ENCODE measurements at places on chromosomes 5 and 9.

DNA sequence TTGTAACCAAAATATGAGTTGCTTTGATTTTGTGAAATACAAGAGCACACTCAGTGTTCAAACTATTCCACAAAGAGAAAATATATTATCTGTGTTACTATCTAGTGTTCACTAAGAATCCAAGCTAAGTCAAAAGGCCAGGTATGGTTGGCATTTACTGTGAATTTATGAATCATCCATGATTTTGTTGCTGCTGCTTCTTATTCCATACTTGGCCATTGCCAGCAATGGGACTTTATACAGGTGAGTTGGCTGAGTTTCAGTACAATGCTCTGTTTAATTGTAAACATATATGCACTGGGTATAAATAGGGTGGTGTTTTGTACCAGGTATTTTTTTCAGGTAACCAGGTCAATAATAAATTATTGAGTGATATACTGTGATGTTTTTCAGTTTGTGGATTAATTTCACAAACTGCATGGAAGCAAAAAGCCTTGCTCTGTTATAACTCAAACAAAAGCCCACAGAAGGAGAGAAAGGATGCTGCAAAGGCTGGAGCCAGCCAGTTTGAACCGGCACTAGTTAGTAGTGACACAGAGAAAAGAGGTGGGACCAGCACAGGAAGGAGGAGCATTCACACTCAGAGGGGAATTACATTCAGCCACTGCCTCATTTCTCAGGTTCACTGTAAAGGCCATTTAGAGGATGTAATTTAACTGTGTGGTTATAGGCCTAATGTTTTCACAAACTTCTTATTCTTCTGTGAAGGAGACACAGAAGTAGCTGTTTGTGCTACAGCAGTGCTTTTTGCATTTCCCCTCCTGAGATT, 381.8 kb downstream of the ADGRV1 start:
- peak; percentile 20 for DNase-seq

DNA sequence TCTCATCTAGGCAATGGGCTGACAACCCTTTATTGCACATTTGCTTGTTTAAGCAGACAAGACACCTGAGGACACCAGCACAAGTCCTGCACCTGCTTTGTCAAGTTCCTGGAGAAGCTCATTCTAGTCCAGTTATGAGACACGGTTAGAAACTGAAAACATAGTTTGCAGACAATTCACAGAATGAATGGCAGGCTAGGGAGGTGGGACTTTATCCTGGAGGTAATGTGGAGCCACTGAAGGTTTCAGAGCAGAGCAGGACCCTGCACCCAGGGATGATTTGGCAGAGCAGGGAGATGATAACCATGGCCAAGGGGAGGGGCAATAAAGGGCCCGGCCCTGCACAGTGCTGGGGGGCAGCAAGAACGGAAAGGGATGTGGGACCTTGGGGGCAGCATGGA, 50.7 kb upstream of the SLC25A51 start:
- no peak for DNase-seq

DNA sequence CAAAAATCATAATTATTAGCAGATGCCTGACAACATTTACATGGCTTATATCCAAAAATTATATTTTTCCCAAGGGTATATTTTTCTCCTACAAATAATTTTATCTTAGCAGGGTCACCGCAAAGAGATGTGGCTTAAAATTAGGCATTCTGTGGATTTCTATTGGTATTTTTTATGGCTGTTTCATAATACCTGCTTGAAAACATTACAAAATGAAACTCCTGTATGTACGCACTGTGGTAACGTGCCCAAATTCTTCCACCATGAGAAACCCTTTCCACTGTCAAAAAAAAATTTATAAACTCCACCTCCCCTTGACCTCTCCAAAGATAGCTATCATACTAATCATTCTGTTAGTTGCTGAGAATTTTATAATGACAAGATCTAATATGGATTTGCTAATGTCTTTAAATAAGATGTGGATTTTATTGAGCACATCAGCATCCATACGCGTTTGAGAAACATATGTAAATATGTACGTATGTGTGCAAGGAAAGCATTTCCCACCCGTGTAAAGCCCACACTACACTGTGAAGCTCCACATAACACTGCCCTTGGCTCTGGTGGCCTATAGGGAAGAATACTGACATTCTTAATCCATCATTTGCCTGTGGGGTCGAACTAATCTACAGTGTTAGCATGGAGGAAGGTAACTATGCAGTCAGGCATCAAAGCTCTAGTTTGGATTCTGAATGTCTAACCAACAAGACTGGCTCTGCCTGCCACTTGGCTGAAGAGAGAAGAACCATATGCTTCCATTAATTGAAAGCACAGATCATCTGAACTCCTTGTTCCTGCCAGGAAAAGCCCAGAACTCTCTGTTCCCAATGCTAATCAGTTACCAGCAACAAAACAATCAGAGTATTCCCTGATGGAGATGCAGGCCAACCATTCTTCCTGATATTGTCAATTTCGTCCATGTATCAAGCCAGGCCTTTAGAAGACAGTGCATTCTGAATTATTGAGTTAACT, 244.7 kb downstream of the SPOCK1 start:
- DNase-seq: no peak

- no peak for DNase-seq
Observed at GRCh38 chr5:58369513-58370190, 90.2 kb downstream of the PLK2 start.

DNA sequence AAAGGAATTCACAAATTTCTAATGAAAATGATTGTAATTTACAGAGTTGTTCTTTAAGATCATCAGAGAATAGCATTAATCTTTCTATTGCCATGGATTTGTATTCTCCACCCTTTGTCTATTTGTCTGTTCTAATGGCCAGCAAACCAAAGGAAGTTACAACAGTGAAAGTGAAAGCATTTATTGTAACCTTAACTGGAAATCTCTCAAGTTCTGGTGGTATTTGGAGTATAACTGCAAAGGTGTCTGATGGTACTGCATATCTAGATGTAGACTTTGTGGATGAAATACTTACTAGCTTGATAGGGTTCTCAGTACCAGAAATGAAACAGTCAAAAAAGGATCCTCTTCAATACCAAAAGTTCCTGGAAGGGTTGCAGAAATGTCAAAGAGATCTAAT, 21.7 kb downstream of the RMI1 start:
- DNase-seq: no peak

GRCh38 chr5:90802474-90803317, 244.1 kb downstream of the ADGRV1 start:
- DNase-seq: peak; percentile 21

DNA sequence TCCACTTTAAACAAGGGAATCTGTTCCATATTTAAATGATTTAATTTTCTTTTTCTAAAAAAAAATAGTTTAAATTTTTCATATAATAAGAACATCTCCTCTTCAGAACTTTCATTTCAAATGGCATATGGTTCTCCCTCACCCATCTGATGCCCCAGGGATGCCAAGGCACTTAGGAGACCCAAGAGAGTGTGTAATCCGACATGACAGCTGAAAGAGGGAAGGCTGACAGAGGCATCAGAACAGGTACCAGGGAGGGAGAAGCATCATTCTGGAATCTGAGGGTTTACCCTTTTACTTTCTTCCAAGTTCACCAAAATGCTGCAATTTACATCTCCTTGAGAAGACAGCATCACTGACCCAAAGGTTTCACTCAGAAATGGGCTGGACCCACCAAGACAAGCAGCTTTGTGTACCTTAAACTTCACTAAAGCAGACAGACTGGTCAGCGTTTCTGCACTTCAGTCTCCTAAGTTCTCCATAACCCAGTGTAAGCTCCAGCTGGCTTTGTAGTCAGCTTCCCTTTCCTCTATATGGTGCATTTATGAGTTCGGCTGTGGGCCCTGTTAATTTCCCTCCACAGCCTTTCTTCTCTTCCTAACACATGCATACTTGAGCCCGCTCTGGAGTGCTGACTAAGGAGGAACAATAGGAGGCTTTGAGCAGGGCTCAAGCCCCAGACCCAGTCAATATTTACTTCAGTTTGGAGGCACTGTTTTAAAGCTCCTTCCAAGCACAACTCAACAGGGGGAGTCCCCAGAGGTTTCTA, 17.7 kb downstream of the EFNA5 start:
- DNase-seq: no peak

DNA sequence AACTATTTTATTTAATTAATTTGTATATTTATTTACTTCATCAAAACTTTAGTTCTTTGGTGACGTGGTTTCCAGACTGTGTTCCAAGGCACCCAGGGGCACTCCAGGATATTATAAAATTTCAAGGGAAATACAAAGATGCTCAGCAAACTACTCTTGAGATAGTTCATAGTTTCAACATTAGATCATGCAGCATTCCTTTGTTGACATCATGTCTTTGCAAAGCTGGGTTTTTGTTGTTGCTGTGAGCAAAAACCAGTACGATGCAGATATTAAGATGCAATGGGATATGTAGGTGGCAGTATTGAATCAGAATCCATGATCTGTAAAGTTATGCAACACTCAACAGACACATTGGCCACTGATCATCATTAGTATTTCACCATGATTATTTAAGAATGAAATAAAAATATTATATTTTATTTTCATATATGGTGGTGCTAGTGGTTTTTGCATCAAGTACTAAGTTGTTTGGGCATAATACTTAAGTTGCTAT, 219.7 kb downstream of the ADCY2 start:
- DNase-seq: no peak

DNA sequence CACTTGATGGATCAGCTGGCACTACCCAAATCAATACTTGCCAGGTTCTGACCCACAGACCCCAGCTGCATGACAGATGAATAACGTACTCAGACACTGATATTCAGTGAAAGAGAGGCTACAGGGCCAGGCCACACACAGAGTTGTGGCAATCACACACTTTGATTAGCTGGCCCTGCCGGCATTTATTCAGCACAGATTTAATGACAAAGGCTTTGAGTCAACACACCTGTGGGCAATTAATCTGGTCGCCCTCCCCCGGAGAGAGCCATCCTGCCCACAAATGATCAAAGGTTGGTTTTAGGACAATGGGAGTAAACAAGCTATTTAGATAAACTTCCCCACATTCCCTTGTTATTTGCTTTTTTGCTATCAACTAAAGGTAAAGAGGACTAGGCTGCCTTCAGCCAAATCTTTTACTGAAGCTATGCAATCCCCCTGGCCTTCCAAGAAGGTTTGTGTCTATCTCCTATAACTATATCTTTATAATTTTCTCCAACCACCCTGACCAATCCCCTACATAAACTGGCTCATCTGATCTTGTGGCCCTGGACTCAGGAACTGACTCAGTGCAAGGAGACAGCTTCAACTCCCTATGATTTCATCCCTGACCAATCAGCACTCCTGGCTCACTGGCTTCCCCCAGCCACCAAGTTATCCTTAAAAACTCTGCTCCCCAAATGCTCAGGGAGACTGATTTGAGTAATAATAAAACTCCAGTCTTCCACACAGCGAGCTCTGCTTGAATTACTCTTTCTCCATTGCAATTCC, 12.7 kb upstream of the TRIM32 start:
- DNase-seq: no peak

- DNase-seq: peak; percentile 30
Observed at GRCh38 chr9:131954299-131954698, 125.4 kb downstream of the MED27 start.

DNA sequence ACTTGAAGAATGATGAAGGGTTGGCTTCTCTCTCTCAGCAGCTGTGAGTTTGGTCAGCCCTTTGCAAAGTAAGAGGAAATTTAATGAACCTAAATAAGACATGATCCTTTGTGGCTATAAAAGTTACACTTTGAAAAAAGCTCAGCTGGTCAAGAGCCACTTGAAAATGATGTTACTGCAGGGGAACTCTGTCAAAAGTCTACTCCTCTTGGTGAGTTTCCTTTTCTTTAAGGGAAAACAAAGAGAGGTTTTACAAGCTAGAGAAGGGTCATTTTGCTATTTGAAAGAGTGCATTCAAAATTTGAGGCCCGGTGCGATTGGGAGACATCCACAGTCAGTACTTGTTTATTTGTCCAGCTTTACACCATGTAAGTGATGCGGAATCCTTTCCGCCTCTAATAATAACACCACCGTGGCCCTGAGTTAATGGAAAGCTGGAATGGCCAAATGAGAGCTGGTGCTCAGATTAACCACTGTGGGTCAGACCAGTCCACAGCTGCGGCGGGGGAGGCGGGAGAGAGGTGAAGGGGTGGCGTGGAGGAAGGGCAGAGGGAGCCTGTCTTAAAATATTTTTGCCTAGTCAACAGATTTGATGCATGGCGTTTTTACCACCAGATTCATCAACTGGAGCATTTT, 404.0 kb downstream of the TLE4 start:
- peak; percentile 73 for DNase-seq

GRCh38 chr5:96159043-96159442, 197.4 kb upstream of the ELL2 start:
- no peak for DNase-seq

DNA sequence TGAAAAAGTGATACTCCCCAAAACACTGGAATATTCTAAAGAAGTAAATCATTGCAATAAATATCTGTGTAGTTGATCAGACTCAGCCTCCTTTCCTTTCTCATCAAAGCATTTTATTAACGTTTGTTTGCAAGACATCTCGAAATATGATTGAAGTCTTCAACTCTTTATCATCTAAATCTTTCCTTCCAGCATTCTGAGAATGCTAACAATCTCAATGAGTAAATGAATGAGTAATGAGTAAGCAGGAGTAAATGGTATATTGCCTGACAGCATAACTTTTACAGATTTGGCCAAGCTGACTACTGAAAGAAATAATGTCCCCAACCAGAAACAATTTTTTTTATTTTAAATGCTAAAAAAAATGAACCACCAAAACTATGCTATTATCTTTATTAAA, 157.1 kb downstream of the SLCO4C1 start:
- no peak for DNase-seq

DNA sequence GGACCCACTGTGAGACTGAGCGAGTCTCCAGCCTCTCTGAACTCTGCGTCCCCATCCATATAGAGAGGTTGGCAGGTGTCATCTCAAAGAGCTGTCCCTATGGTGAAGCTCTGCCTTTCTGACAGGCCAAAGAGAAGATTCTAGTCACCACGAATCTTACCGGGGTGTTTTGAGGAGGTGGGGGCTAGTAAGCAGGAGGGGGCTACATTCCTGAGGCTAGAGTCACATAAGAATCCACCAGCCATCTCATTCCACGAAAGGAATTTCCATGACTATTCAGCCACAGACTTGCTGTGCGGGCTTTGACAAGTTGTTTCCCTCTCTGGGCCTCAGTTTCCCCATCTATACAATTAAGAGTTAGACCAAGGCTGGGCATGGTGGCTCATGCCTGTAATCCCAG, 16.3 kb downstream of the PDGFRB start:
- DNase-seq: no peak

Data from WERI-Rb-1 (cell line).